Mesothelial cell of epicardium (in vitro differentiated cells): ENCODE measurements at places on chromosomes 5 and 9. TPM values are rescaled to one million over a fixed set of nuclear protein-coding genes. Genes with fewer than 3 reads are reported as not detected.

DNA sequence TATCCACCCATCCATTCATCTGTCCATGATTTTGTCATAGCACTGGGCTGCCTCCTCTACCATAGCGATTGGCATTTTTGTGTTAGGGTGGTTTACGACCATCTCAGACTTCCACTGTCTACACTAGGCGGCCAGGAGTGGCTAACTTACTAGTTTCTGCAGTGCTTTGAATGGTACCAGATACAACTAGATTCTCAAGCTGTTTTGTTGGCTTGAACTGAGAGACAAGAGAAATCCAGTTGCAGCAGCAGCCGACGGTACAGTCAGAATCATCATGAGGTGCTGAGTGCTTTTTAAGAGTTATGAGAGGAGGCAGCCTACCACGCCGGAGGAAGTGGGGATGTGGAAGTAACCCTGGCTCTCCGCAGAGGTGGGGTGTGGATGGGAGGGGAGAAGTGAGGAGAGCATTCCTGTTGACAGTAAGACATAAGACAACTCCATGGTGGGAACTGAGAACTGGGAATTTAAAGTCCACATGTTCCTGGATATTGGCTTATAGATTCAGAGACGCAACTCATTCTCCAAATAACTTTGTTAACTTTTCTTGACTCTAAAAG lies 27.9 kb downstream of the COL5A1 start:
- no peak for DNase-seq

- DNase-seq = no peak
Measured at GRCh38 chr5:5164163-5164562, 24.0 kb downstream of the ADAMTS16 start.

- DNase-seq = no peak
Measured at GRCh38 chr5:124736805-124737188, 9.6 kb downstream of the ZNF608 start.

- DNase-seq = no peak
Measured at GRCh38 chr9:134436379-134436762, 110.1 kb downstream of the RXRA start.

- no peak for DNase-seq
Measured at GRCh38 chr9:78072586-78073199, 41.1 kb upstream of the GNAQ start.

- DNase-seq = no peak
Measured at GRCh38 chr5:60538955-60539866, 160.8 kb downstream of the DEPDC1B start.

DNA sequence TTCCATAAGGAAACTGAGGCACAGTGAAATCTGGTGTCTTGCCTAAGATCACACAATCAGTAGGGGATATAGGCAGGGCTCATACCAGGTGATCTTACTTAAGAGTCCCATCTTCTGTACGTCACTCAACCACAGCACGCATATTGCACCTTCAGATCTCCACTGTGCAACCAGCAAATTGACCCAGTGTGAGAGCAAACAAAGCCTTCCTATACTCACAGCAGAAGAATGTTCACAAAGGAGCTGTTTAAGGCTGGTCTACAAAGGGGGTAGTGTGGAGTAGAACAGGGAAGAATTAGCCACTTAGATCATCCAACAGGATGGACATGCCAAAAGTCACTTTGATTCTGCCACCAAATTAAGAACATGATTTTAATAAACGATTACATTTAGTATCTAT lies 305.9 kb downstream of the SLIT3 start:
- DNase-seq = no peak

DNA sequence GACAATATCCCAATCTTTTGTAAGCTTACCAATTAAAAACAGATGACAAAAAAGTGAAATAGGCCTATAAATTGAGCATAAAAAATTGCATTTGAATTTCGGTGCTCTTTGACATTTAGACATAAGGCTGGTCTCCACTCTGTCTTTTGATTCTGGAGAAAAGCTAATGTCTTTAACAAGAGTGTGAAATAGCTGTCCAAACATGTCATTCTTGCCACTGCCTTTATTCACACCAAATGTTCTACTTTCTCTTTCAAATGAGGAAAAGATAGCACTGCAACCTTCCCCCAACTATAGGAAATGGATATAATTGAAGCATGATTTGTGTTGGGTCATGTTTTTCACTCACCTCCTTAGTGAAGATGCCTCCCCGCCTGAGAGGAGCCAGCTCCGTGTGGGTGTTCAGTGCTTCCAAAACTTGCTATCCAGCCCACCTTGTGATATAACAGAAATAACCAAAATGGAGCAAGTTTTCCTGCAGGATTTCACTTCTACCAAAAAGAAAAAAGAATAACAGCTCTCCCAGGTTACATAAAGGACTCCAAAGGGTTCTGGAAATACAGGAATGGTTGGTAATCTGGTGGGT lies 55.2 kb upstream of the STK32A start:
- no peak for DNase-seq

GRCh38 chr9:34493972-34494535 lies 28.7 kb downstream of the ENHO start:
- peak; percentile 73 for DNase-seq

DNA sequence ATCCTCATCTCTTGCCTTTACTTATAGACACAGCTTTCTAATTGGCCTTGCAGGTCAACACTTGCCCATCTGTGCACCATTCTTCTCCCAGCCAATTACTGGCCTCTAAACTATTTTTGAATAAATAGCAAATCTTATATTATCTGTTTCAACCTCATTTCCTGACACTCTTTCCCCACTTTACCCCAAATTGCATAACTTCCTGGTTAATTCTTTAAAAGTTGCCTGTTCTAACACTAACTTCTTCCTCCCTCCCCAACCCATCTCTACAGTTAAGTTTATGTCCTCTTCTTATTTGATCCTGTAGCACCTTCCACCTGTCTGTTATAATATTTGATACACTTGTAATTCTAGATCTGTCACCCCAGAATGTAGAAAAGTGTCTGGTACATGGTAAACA lies 372.1 kb downstream of the PDE4D start:
- DNase-seq = no peak

Gene COX7C
- total RNA-seq = 480 to 503 TPM (median 490 TPM) in 3 replicates

Gene SLC6A18
- total RNA-seq = not detected in 3 replicates
